ENCODE measurements at places on chromosomes 4 and X.

DNA sequence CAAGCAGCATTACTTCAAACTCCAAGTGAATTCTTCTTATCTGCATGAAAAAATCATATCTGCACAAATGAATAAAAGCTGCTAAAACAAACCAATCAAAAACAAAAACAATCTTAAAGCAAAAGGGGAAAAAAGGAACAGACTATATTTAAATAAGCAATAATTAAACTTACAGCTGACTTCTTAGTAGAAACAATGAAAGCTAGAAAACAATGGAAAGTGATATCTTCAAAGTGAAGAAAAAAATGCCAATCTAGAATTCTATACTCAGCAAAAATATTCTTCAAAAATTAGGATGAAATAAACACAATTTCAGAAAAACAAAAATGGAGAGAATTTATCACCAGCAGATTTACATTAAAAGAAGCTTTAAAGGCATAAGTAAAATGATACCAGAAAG is 20.0 kb downstream of the STBD1 start:
- no peak for DNase-seq

DNA sequence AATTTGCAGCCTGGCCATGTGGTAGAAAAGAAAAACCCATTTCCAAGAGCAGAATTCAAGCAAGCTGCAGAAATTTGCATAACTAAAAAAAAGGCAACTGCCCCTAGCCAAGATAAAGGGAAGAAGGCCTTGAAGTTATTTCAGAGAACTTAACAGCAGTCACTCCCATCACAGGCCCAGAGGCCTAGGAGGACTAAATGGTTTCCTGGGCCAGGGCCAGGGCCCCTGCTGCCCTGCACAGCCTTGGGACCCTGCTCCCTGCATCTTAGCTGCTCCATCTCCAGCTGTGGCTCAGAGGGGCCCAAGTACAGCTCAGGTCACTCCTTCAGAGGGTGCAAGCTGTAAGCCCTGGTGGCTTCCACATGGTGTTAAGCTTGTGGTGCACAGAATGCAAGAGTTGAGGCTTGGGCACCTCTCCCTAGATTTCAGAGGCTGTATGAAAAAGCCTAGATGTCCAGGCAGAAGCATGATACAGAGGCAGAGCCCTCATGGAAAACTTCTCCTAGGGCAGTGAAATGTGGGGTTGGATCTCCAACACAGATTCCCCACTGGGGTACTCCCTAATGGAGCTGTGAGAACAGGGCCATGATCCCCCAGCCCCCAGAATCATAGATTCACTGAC is 6.7 kb upstream of the MID2 start:
- no peak for DNase-seq

- DNase-seq = no peak
These were observed 134.7 kb downstream of the SHROOM3 start for GRCh38 chr4:76569706-76570105.

GRCh38 chr4:169243825-169244609 is 26.7 kb downstream of the SH3RF1 start:
- DNase-seq = no peak

- DNase-seq = no peak
These were observed 325.6 kb downstream of the FRMPD4 start for GRCh38 chrX:12463873-12464272.

DNA sequence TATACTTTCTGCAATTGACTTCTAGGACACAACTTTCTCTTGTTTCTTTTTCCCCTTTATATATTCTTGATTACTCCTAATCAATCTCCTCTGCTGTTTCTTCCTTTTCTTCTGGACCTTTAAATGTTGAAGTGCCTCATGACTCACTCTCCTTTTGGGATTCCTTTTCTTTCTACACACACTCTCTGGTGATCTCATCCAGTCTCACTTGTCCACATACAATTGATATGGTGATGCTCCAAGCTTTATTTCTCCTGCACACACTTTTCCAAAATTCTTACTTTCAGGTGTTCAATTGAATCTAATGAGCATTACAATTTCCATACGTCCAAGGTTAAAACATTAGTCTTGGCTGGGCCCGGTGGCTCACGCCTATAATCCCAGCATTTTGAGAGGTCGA is 794.8 kb upstream of the EPHA5 start:
- no peak for DNase-seq

GRCh38 chrX:130167040-130167439 is 1.4 kb upstream of the AIFM1 start:
- DNase-seq = no peak

DNA sequence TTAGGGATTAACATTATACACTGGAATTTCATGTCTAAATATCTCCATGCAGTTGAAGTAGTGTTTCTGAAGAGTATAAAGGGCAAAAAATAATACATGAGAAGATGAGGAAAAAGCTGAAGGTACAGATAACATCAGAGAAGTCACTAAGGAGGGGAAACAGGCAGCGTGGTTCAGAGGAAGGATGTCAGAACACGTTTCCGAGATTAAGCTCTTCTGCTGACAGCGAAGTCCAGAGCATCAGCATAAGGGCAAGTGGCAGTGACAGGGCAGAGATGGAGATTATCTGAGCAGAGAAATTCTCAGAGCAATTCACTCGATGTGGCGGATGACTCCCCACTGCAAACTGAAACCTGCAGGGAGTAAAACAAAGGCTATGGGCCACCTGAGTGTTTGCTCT is 443.2 kb upstream of the FRG1 start:
- DNase-seq = no peak

DNA sequence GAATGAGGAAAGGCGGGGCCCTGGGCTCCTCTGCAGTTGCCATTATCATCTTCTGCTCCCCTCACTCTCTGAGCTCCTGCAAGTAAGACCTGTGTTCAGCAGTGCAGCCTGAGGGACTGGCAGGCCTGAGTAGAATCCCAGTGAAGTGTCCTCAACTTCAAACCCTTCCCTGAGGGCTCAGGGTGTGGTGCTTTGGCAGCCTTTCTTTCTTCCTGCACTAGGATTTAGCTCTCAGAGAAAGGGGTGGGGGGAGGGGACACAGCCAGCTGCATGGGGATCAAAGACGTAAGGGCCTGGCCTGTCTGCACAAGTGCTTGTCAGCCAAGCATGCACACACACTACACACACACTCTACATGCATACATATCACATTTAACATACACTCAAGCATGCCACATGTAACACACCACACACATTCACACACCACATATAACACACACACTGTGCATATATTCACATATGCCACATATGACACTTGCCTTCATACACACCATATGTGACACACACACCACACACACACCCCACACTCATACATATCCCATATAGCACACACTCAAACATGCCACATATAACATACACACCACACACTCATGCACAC is 223.4 kb upstream of the RPL34 start:
- DNase-seq = no peak

GRCh38 chr4:5256421-5256820 is 205.1 kb downstream of the STK32B start:
- no peak for DNase-seq

Measured in NCI-H774 (cell line).